ENCODE measurements at places on chromosomes 2 and 18.

GRCh38 chr2:86446060-86446459, 4.9 kb downstream of the KDM3A start:
- DNase-seq, result no peak

DNA sequence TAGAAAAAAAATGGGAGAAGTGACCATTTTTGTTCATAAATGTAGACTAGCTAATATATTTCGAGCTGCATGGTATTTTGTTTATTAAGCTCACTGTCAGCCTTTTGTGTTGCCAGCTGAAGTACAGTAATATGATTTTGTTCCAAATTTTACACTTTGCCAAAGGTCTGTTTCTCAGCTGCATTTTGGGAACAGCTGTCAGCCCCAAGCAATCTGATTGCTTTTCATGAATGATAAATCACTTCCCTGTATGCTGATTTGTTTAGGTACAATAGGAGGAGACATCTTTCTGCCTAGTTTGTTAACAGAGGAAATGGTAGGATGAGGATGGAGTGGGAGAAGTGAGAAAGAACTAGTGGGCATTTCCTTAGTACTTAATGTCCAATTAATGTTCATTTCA, 79.3 kb downstream of the NABP1 start:
- no peak for DNase-seq

GRCh38 chr2:150619607-150620330, 132.3 kb upstream of the RND3 start:
- no peak for DNase-seq

DNA sequence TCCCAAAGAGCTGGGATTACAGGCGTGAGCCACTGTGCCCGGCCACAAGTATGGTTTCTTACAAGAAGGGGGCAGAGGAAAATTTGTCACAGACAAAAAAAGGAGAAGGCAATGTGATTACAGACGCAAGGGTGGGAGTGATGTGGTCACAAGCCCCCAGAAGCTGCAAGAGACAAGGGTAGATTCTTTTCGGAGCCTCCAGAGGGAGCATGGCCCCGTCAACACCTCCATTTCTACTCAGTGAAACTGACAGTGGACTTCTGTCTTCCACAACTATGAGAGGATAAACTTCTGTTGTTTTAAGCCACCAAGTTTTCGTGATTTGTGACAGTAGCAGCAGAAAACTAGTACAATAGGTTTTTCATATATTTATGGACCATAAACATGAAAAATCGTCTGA, 2.1 kb upstream of the TCF7L1 start:
- no peak for DNase-seq

DNA sequence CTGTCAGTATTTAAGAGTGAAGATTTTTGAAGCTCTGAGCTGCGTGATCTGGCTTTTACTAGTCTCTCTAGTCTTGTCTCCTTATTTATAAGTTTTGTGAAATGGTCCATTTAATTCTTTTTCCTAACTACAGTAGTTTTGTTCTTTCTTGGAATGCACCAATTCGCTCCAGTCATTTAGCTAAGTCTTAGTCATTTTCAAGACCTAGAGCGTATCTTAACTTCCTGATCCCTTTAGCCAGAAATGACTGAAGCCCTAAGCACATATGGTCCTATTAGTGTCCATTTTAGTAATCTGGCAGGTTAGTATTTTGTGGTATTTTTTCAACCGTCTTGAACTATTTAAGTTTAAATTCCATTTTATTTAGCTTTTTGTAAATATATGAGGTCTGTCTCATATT, 3.6 kb downstream of the BIRC6 start:
- DNase-seq, result no peak
